CD4-positive, alpha-beta T cell (primary cell): ENCODE measurements at places on chromosomes 13 and 19.

GRCh38 chr13:57716295-57716694, 84.8 kb downstream of the PCDH17 start:
- no peak for DNase-seq

DNA sequence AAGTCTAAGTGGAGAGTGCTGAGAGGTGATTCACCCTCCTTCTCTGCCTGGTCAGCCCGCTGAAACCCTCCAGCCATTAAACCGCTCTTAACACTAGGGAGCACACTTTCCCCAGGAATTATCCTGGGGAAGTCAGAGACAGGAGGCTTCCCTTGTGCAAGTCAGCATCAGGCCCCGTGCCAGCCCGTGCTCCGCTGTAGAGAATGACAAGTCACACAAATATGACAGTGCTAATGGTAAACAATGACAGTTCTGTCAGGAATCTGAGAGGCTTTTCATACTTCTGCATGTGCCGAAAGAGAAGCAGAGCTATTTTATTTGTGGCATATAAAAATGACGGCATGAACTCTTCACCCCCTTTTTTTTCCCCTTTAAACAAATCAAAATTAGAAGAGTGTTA, 816.9 kb upstream of the SLC10A2 start:
- DNase-seq = no peak

- no peak for DNase-seq
Observed at GRCh38 chr13:36839981-36840380, 21.0 kb downstream of the RFXAP start.

GRCh38 chr13:80123945-80124344, 217.0 kb downstream of the SPRY2 start:
- no peak for DNase-seq

GRCh38 chr13:94170145-94170571, 309.3 kb downstream of the DCT start:
- DNase-seq = no peak

DNA sequence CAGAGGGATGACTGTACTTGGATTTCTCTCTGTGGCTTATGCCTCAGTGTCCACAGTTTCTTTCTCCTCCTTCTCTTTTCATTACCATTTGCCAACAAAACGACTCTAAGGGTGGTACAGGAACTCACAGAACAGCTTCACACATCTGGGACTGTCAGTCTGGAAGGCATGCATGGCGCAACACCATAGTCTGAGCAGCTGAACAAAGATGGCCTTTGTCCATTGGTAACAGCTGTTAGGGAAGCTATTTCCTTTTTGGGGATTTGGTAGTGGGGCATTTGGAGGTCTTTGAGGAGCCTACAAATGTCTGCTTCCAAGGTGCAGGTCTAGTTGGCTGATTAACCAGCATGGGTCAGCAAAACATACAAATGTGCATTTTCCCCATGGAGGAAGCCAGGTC, 81.4 kb upstream of the PCDH8 start:
- DNase-seq = no peak

DNA sequence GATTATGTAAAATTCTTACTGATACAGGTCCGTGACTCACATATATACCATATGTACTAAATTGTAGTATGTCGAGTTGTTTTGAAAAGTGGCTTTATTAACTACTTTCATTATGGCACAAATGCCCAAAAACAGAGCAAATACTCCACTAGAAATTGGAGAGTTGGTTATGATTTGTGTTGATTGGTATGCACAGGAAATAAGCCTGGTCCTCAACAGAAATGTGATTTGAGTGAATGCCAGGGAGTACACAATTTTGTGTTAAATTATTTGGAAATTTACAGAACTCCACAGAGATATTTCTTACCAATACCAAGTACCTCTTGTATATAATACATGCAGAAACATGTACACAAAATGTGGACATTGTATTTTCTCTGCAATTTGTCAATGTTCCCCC, 676.7 kb downstream of the PCDH9 start:
- no peak for DNase-seq
